Tibial artery (tissue), 4 donors: ENCODE measurements at places on chromosomes 12 and 14.

- DNase-seq = peak; percentile 84
Observed at GRCh38 chr12:116759783-116760621, 21.9 kb downstream of the RNFT2 start.

GRCh38 chr14:47917344-47917954 is 242.0 kb upstream of the MDGA2 start:
- DNase-seq = no peak

GRCh38 chr12:128069359-128069997 is 197.5 kb upstream of the TMEM132C start:
- DNase-seq = no peak

DNA sequence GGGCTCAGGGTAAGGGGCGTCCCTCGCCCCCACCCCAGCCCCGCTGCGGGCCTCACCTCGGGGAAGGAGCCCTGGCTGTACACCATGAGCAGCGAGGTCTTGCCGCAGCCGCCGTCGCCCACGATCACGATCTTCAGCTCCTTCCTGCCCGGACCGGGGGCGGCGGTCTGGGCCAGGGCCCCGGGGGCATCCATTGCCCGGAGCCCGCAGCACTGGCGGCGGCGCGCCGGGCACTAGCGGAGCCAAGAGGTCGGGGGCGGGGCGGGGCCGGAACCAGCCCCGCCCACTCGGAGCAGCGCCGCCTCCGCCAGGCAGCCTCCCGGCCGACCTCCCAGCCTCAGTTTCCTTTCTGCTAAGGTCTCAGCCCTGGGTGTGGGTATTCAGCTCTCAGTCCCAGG is at the start of gene RHOF:
RHOF (minus strand) TSS at position 249 of the 398 bp plus-strand sequence; CDS start at position 194, 55 bp downstream.
- DNase-seq = no peak

DNA sequence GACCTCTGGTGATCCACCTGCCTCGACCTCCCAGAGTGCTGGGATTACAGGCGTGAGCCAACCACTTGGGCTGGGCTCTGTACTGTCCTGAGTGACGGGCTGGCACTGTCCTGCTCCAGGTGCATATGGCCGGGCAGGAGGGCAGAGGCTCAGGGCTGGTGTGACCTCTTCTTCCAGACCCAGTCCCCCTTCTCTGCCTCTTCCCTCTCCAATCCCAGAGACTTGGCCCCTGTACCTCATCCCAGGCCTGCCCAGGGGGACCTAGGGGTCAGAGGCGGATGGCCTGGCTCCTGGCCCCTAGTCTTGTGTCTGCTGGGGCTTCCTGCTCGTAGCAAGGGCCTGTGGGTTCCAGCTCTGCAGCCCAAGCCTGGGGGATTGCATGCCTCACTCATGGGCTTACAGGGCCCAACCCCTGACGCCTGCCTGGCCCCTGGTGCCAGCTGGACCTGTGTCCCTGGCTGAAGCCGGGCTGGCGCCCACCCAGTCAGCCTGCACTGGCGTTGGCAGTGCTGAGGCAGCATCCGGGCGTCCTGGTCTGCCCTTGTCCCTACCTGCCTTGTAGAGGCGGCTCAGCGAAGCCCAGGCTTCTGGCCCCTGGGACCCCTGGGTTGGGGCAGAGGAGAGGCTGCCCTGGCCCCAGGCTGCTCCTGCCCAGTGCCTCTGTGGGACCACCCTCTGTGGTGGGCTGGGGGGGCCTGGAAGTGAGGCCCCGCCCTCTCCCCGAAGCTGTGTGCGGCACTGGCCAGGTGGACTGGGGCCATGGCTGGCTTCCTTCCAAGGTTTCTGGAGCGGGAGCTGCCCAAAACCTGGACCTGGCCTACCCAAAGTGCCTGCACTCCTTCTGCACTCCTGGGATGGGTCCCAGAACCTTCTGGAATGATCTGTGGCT is 4.3 kb downstream of the TEDC1 start:
- DNase-seq = no peak

GRCh38 chr14:101497684-101498525 is 63.4 kb upstream of the DIO3 start:
- peak; percentile 53 for DNase-seq

- no peak for DNase-seq
Observed at GRCh38 chr12:122182887-122183587, at the start of gene LRRC43. LRRC43 (plus strand) TSS chr12:122183123; CDS start chr12:122183145, 22 bp downstream.

DNA sequence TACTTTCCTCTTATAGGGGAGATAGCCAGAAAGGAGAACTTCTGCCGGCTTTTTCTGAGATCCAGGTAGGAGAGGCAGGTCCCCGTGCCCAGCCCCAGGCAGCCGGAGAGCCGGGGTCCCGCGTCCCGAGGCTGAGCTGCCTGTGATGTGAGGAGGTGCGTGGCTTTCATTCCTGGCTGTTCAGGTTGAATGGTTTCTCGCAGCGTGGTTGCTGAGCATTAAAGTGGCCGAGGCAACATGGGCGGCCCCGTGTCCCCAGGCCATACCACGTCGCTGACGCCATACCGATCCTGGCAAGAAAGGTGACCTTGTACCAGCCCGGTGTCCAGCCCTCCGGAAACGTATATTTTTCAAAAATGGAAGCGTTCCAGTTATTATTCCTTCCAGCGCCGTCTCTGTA is 116.7 kb upstream of the MYL2 start:
- no peak for DNase-seq

DNA sequence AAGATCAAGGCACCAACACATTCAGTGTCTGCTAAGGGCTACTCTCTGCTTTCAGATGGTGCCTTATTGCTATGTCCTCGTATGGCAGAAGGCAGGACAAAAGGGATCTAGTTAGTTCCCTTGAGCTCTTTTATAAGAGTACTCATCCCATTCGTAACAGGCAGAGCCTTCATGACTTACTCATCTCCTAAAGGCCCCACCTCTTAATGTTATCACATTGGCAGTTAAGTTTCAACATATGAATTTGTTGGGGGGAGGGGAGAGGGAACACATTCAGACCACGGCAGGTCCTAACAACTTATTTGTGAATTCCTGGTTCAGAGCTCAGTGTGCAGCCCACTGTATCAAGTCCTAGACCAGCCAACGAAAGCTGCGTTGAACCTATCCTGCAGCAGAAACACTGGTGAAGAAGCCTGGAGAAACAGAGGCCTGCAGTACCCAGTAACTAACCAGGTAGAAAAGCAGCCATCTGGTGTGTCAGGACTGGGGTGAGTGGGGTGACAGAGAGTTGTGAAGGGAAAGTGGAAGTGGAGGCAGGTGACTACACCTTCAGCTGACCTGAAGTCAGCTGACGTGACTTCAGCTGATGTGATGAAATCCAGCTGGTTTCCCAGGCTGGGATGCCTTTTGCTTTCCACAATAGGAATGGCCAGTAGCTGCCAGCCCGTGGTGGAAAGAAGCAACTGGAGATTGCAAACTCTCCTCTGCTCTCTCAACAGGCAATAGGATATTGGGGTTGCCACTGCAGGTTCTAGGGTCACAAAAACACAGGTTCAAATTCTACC is 101.6 kb upstream of the PLXNC1 start:
- no peak for DNase-seq

DNA sequence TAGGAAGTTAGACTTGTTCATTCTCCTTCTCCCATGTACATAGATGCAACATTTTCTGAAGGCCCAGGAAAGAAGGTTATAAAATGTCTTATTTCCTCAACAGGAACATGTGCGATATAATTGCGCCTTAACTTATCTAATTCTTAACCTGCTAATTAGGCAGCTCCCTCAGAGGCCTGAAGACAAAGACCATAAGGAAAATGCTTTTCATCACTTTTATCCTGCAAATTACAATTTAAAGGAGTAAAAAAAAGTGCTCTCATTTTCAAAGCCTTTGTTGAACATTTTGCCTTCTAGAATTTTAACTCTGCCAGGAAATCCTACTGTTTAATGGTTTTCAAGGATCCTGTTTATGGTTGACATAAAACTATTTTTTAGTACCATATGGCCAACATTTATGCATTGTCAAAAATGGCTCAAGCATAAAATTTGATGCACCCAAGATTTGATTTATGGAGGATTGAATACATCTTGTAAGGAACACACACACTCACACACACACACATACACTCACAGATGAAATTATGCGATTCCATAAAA is 660.4 kb upstream of the TMEM132C start:
- DNase-seq = no peak

- DNase-seq = no peak
Observed at GRCh38 chr12:53725824-53726223, 1.4 kb downstream of the CALCOCO1 start.

DNA sequence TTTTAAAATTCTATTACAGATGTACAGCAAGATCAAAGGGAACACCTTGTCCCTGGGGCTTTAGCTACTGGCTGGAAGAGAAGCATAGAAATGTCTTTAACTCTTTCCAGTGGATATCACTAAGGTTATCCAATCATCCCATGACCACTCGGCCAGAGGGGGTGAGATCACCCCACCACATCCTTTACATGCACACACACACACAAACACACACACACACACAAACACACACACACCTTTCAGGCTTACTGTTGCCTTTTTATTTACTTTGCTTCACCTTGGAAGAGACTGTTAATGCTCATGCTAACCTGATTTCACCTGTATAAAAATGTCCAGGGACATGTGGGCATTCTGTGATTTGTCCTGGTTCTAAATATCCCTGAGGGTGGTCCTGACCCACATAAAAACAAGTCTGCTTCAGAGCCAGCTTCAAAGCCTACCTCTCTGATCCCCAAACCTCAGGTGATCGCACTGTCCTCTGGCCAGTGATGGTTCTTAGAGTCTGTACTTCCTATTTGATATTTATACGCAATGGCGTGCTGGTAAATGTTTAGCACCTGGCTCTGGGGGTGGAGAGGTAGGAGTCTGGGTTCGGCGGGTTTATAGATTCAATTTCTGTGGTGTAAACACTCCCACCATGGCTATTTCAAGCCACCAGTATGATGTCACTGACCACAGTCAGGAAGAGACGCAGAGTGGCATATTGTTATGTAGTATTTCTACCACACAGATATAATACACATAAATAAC is 166.1 kb upstream of the EEA1 start:
- no peak for DNase-seq

DNA sequence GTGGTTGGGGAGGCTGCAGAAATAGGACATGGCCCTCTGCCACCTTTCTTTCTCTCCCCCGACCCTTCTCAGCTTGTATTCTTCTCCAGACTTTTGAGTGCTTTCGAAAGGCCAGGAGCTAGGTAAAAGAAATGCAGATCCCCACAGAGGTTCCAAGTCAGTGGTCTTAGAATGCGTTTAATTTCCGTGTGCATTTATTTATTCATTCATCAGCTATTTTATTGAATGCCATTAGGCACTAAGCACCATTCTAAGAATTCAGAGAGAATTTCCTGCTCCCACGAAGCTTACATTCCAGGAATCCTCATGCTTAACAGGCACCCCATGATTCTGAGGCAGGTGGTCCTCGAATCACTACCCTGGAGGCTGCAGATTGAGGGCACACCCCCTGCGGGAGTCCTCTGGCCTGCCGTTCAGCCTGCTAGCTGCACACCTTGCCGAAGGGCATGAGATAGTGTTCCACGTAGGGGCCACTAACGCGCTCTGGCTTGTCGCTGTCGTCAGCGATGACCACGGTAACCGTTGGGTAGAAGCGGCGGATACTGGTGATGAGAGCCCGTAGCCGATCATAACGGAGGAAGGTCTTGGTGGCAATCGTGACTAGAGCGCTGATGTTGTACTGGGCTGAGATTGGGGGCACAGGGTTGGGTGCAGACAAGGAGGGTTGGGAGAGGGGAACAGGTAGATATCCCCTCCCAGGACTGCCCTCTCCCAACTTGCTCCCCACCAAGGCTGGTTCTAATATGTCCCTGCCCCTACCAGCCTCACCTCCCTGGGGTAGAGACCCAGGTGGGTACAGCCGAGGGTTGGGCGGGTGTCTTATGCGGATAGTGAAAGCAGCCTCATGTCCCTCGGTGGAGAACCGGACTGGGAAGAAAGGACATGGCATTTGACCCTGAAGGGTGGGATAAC is 4.5 kb downstream of the B4GALNT1 start:
- no peak for DNase-seq

DNA sequence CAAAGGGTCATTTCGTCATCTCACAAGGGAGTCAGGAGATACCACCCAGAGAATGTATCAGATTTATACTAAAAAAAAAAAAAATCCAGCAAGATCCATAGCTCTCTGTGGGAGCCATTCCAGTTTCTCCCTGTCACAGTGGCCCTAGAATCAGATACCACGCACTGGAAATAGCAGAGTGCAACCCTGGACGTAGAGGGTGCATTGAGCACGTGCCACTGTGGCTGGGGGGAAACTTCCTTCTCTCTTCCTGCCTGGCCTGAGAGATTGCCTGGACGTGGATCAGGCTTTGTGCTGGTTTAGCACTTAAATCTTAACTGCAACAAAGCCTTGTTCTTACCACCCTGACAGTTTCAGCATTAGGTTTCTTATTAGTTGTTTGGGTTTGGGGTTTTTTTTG is 124.3 kb downstream of the FBXL14 start:
- DNase-seq = no peak

DNA sequence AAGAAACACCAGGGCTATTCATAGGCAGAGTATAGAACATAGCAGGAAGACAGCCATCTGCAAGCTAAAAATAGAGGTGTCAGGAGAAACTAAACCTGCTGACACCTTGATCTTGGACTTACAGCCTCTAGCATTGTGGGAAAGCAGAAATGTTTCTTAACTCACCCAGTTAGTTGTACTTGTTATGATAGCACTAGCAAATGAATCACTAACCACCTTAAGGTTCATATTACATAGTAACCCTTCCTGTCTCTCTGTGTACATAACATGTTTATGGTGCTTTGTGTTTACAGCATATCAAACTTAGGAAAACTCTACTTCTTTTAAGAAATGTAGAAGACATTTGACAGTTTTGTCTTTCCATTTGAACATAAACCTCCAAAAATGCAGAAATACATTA is 1031.3 kb downstream of the FSCB start:
- DNase-seq = no peak

DNA sequence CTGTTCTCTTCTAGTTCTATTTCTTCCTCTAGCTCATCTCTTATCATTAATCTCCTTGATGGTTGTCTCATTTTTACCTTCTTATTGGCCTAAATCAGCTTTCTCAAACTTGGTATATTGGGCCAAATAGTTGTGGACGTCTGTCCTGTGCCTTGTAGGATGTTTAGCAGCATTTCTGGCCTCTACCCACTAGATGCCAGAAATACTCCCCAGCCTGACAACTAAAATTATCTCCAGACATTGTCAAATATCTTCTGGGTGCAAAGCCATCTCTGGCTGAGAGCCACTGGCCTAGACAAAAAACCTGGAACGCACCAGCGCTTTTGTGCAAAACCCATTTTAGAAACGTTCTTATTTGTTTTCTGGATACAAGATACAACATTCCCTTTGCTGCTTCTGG is 38.8 kb upstream of the LRRC10 start:
- DNase-seq = no peak

DNA sequence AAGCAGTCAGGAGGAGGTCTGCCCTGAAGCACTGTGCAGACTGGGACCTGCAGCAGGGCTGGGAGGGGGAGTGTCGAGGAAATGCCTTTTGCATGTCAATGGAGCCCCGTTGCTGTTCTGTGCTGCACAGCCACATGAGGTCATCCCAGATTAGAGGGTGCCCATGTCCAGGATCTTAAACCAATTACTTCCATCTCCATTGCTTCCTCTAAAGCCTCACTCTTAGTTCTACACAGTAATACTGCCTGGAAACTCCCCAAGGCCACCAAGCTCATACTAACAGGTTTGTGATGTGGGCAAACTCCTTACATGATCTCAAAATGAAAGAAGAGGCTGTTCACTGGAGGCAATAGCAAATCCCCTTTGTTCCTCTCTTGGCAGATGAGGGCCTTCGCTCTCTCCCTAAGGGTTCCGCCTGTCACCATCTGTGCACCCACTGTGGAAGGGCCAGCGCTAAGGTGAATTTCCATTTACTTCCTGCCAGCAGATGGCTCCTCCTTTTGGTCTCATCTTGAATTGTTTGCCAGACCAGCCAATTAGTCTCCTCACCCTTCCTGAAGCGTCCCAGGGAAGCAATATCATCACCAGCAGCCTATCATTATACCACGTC is 35.4 kb upstream of the LTA4H start:
- DNase-seq = no peak

GRCh38 chr14:99619835-99620834 is 16.1 kb upstream of the CCDC85C start:
- DNase-seq = no peak
